ENCODE measurements at places on chromosomes 16 and 17. TPM values are rescaled to one million over a fixed set of nuclear protein-coding genes. Genes with fewer than 3 reads are reported as not detected.

DNA sequence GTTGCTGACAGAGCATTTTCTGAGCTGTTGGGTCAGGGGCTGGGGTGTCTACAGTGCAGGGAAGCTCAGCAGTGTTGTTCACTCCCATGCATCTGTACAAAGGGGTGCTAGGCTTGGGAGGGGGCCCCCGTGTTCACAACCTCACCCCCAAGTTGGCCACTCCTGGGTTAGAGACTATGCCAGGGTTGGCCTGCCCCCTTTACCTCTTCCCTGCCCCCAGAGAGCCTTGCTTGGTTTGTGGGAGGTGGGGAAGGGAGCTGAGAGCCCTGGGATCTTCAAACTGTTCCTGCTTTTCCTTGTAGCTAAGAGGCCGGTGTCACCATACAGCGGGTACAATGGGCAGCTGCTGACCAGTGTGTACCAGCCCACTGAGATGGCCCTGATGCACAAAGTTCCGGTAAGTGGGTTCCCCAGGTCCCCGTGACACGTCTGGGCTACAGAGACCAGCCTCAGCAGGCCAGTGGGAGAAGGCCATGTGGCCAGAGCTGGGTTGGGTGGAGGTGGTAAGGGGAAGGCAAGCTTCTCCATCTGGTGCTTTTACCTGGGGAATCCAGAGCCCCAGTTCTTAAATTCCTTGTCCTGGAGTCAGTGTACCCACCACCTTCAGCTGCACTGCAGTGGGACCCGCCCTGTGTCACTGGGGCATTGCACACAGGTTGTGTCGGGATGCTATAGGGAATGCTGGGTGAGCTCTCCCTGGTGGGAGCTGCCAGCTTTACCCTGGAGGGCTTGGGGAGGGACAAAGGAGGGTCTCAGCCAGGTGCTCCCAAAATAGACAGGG is 11.8 kb downstream of the GPRC5C start:
- DNase-seq = no peak

DNA sequence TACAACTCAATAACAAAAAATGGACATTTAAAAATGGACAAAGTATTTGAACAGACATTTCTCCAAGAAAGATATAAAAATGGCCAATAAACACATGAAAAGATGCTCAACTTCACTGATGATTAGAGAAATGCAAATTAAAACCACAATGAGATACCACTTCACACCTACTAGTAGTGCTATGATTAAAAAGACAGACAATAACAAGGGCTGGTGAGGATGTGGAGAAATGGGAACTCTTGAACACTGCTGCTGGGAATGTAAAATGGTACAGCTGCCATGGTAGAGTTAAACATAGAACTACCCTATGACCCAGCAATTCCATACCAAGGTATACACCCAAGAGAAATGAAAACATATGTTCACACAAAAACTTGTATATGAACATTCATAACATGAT is 24.9 kb downstream of the CFAP97D1 start:
- no peak for DNase-seq

DNA sequence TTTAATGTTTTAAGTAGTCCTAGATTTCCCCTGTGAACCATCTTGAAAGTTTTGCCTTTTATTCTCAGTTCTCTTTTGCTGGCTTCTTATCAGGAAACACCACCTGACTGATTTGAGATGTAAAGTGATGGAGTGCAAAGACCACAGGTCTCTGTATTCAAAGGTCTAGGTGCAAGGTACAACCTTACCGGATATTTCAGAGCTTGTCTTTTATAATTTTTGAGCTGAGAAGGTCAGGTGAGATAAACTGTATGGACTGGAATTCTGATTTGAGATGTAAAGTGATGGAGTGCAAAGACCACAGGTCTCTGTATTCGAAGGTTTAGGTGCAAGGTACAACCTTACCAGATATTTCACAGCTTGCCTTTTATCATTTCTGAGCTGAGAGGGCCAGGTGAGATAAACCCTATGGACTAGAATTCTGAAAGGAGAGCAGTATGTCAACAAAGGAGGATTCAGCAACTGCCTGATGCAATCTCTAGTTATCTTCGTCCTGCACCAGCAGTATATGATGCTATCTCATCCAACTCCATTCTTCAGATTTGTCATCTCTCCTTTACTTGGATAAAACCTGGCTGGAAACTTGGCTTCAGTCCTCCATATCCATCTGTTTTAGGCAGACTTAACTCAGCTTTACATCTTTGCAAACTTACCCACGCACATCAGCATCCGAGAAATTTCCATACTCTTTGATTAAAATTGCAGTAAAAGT is 64.3 kb downstream of the CENPV start:
- no peak for DNase-seq

- no peak for DNase-seq
Observed at GRCh38 chr17:67685351-67685750, 32.4 kb upstream of the NOL11 start.

- no peak for DNase-seq
Observed at GRCh38 chr17:11622492-11622891, 24.2 kb downstream of the DNAH9 start.

DNA sequence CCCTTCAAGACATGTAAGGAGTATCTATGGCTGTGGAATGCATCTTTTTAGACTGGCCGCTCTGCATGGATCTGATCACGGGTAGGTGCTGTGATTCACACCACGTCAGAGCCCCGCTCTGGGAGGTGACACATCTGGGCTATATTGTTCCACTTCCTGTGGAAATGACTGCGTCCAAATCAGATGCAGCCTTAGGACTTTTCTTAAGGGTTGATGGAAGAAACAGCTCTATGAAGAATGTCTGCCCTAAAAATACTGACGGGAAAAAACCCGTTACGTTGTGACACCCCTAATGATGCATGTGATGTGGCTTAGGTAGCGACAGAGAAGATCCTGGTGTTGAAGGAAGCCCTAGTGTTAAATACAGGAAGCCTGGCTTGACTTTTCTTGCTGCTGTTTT is 12.2 kb downstream of the BANP start:
- DNase-seq = peak; percentile 78

DNA sequence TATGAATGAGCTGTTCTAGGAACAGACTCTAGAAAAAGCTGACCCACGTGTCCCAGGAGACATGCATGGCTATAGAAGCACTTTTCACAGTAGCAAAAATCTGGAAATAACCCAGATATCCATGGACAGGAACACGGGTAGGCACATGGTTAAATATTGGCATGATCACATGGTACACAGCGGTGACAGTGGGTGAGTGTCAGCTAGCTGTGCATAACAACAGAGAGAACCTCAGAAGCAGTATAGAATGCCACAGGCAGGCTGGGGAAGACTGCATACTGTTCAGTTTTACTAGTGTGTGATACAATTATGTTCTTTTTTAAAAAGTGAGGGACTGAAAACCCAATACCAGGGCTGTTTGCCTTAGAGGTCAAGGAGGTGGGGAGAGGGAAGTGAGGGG is 31.4 kb downstream of the EPN2 start:
- DNase-seq = no peak

DNA sequence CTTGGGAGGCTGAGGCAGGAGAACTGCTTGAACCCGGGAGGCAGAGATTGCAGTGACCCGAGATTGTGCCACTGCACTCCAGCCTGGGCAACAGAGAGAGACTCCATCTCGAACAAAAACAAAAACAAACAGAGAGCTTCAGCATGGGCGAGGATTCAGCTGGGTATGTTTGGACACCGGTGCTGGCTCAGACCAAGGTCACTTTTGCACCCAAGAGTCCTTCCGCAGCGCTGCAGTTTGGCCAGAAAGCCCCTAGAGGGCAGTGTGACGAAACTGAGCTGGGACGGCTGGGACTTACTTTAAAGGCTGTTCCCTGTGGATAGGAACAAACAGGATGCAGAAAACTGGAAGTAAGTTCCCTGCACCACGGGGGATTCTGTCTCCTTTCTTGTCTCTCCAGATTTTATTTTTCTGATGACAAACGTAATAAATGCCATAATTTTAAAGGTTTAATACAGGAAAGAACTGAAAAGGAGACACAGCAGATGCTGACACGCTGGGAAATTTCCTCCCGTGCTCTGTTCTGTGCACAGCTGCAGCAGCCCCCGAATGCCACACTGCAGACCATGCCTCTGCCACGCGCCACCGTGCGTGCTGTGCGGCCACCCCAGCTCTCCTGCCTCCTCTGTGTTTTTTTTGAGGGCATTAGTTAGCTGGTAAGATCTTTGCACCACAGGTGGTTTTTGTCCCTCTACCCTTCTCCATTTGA is 25.2 kb upstream of the USP36 start:
- peak; percentile 75 for DNase-seq

DNA sequence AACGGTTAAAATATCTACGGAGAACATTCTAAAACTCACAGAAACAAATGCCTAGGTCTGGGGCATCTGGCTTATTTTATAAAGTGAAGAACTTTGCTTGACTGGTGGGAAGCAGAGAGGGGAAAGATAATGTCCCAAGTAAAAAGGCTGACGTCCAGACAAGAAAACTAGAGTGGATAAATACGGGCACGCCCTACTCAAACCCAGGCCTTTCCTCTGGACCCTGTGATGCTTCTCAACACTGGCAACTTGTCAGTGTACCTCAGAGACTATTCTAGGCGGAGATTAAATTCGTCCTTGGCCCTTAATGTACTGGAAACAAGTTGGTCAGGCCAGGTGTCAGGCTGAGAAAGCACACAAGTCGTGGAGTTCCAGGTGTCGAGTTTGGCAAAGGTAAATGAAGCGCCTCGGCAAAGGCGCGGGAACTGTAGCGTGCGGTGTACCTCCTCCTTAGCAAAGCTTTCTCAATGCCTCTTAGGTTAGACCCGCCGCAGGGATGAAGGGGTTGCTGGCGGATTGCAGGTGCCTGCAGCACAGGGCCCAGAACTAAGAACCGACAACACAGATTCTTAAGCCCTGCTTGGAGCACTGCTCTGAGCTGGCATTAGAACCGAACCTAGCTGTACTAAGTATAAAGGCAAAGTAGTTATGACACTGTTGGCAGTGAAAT is 668 bp upstream of the UNK start:
- DNase-seq = peak; percentile 33

GRCh38 chr17:28194382-28194781 is 124.6 kb upstream of the TMEM97 start:
- no peak for DNase-seq

- no peak for DNase-seq
Observed at GRCh38 chr17:34622862-34623623, 43.7 kb downstream of the TMEM132E start.

DNA sequence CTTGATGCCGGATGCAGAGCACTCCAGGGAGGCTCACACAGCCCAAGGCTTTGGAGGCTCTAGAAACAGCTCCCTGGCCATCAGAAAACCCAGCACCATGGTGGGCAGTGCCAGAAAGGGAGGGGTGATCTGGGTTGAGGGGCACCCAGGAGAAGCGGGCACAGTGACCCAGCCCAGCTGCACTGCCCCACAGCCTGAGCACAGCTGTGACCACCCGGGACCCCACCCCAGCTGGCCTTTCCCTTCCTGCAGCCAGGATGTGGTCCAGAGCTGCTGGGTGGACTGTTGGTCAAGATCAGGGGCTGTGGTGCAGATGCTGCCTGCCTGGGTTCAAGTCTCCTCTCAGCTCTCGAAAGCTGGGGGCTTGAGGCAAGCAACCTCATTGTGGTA is 223.1 kb downstream of the ZNF423 start:
- no peak for DNase-seq

- DNase-seq = no peak
Observed at GRCh38 chr16:77951788-77952187, 70.6 kb upstream of the CLEC3A start.

GRCh38 chr17:1865252-1866037 is 35.6 kb downstream of the RPA1 start:
- DNase-seq = peak; percentile 66

DNA sequence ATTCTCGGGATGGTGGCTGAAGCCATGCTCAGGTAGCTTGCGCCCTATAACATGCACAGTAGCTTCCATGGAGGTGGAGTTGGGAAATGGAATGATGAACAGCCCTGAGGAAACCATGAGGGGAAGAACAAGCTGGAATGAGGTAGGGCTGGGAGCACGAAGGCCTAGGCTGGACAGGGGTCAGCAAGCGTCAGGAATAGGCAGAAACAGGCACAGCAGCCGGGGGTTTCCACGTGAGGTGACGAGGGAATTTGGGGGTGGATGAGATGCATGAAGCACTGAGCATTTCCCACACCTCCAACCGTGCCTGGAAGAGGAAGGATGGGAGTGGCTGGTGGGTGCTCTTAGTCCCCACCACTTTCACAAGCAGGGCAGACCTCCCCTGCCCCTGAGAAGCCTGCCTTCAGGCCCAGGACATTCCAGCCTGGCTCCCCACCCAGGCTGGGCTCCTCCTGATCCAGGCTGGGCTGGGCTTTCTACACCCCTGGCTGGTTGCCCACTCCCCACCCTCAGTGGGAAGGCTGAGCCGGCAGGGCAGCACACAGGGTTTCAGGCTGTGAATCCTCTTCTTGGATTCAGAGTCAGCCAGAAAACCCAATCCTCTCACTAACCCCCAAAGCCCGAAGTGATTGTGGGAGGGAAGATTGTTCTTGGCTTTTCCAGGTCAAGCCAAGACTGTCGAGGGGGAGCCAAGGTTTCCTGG is 21.9 kb downstream of the PLEKHG4 start:
- no peak for DNase-seq

DNA sequence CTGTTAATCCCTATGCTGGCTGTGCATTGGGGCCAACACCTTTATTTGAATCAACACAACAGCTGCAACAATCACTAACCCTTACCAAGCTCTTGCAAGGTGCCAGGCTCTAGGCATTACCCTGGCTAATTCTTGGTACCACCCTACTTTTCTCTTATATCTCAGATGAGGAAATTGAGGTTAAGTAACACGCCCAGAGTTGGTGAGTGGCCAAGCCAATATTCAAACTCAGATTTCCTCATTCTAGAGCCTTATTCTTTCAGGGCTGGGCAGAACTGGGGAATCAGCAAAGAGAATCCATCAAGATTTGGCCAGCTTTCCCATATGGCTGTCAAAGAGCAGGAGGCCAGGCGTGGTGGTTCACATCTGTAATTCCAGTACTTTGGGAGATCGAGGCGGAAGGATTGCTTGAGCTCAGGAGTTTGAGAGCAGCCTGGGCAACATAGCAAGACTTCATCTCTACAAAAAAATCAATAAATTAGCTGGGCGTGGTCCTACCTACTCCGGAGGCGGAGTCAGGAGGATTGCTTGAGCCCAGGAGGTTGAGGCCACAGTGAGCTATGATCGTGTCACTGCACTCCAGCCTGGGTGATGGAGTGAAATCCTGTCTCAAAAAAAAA is 23.7 kb downstream of the ARSG start:
- no peak for DNase-seq

DNA sequence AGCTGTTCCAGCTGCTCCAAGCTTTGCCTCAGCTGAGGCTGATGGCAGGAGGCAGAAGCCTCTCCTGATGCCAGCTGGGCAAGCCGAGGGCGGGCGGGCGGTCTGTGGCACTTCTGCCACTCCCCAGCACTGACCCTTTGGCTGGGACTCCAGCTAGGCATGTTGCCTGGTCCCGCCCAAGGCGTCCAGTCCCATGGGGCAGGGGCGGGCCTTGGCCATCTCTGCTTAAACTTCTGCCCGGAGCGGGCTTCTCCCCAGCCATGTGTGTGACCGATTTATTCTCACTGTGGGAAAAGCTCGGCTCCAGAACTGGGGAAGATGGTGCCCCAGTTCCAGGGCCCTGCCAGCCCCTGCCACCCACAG is 349.1 kb downstream of the SEC14L1 start:
- DNase-seq = no peak

Gene KRT33B
- total RNA-seq = not detected

Gene PRR29
- 1.1 TPM for total RNA-seq

Gene CA7
- total RNA-seq = not detected

Gene PRDM7
- total RNA-seq = not detected

Gene HEATR9
- total RNA-seq = 1.8 TPM

Gene MYCBPAP
- total RNA-seq = 24.3 TPM

Gene SLC12A3
- not detected for total RNA-seq

Gene MT1F
- total RNA-seq = 39.1 TPM

Gene AXIN2
- 5.9 TPM for total RNA-seq

Gene TLCD1
- total RNA-seq = 9.0 TPM

Gene GPRC5B
- not detected for total RNA-seq

Gene TRIM37
- total RNA-seq = 31.1 TPM

Gene ZG16
- not detected for total RNA-seq
